Activated CD4-positive, alpha-beta T cell treated with anti-CD3 and anti-CD28 coated beads, Interleukin-2, amount 10 ng/mL, durations not matched to agents 24 days and 14 days (primary cell): ENCODE measurements at places on chromosomes 5 and 9.

DNA sequence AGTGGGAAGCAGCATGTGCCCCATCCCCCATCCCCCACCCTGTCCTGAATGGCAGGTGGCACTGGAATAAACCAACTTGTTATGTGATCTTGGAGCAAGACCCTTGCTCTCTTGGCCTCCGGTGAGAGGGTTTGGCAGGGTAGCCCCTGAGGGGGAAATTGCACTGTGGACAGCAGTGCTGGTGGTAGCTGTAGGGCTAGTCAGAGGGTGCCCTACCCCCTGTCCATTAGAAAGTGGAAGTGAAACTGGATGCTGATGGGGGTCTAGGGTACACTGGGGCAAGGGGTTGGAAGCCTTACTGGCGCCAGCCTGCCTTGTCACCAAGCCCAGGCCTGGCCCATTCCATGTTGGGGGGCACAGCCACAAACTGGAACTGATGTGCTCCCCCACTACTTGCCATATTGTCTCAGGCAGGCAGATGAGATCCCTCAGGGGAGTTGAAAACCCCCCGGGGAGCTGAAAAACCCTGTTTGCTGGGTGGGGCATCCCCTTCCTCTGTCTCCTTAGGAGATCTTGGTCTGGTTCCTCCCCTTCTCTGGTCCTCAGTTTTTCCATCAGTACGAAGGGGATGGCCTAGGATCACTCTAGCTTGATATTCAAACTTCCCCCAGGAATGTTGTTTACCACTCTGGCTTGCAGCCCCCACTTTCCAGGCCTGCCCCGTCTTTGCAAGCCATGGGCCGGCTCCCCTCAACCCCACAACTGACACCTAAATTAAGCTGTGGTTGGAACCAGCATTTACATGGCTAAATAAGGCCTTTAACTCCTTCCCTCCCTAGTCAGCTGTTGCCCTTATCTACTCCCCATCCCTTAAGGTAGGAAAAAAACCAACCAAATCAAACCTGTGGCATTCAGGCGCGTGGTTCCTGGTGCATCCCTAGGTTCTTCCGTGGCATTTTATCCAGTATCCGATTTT is 14.4 kb upstream of the SYNPO start:
- no peak for DNase-seq
- no peak overlapping the region for H3K4me3 ChIP-seq
- peaks cover 34% of the 10 kb centered on the region for H3K27me3 ChIP-seq
- no peaks in the 10 kb centered on the region for H3K36me3 ChIP-seq
- no peak overlapping the region for H3K27ac ChIP-seq

DNA sequence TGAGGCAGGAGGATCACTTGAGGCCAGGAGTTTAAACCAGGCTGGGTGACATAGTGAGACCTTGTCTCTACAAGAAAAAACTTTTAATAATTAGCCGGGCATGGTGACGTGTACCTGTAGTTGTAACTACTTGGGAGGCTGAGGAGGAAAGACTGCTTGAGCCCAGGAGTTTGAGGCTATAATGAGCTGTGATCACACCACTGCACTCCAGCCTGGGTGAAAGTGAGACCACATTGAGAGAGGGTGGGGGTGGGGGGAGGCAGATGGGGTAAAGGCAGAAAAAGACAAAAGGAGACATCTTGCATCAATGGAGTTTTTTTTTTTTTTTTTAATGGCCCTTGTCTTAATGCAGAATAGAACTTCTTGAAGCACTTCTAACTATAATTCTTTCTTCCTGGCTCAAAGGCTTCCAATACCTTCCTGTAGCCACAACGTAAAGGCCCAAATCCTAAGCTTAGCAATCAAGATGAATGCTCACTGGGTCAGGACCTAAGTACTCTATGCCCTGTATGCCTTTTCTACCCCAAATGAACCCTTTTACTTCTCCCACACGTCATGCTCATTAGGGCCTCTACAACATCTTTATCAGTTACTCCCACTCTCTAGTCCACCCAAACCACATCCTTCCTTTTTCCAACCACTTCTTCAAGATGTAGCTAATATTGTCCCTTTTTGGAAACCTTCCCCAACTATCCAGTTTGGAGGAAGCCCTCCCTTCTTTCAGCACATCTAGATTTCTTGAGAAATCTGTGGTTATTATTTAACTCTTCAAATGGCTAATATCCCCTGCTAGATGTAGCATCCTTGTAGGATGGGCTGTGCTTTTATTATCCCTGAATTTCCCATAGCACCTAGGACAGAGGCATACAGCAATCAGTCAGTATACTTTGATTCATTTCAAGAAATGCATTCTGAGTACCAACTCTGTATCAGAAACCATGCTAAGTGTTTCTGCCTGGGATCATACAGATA is 40.8 kb downstream of the CSF2 start:
- no peaks in the 10 kb centered on the region for H3K27me3 ChIP-seq
- peak; percentile 58 for DNase-seq
- peaks cover 56% of the 10 kb centered on the region for H3K4me1 ChIP-seq
- peak overlapping the region; percentile 63 for H3K27ac ChIP-seq
- H3K36me3 ChIP-seq: peaks cover 38% of the 10 kb centered on the region
- peak overlapping the region; percentile 32 for H3K4me3 ChIP-seq

DNA sequence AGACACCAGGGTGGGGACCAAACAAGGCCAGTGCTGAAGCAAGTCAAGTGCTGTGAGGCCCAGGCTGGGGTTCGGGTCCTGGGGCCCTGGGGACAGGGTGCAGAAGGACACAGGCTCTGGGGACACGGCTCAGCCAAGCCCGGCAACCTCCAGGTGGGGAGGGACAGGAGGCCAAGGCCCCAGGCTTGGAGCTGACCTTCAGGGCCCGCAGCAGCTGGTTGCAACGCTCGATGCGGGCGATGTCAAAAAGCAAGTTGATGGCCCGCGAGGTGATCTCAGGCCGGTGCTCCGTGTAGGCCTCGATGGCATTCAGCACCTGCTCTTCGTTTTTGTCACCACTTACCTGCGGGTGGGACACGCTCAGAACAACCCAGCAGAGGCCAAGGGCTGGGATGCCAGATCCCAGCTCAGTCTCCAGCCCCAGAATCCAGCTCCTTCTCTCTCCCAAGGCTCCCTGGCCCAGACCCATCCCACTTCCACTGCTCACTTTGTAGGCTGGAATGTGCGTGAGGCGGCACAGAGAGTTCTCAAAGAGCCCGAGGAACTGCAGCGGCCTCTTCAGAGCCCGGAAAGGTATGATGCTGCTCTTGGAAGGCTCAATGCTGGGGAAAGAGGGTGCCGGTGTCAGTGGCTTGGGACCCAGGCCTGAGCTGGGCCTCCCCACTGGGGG is 20.7 kb downstream of the ZER1 start:
- DNase-seq: no peak
- H3K27ac ChIP-seq: no peak overlapping the region
- no peaks in the 10 kb centered on the region for H3K4me1 ChIP-seq
- H3K4me3 ChIP-seq: no peak overlapping the region
- no peaks in the 10 kb centered on the region for H3K36me3 ChIP-seq

GRCh38 chr9:98184326-98184725 is 8.1 kb downstream of the CORO2A start:
- peaks cover 3% of the 10 kb centered on the region for H3K4me1 ChIP-seq
- no peak for DNase-seq
- H3K27ac ChIP-seq: no peak overlapping the region
- H3K36me3 ChIP-seq: no peaks in the 10 kb centered on the region

- no peak overlapping the region for H3K4me3 ChIP-seq
- no peak for DNase-seq
- no peaks in the 10 kb centered on the region for H3K36me3 ChIP-seq
- no peaks in the 10 kb centered on the region for H3K4me1 ChIP-seq
- H3K27me3 ChIP-seq: no peaks in the 10 kb centered on the region
- no peak overlapping the region for H3K27ac ChIP-seq
These were observed 507.3 kb downstream of the ISL1 start for GRCh38 chr5:51890435-51891116.

DNA sequence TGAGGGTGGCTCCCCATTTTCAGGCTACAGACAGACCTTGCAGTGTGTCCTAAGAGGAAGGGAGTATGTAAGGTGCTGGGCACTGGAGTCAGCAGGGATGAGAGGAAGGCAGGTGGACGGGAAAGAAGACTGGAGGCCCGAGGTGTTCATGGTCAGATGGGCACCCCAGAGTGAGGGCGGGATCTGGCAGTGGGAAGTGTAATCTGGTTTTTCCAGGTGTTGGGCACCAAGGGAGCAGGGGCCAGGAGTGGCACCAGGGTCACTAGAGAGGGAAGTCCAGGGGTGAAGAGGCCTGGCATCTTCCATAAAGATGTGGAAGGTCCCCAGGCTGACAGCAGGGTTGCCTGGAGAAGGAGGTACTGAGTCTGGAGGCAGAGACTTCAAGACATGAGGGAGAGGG is 29.7 kb downstream of the PITX1 start:
- H3K27me3 ChIP-seq: peaks cover 13% of the 10 kb centered on the region
- no peak overlapping the region for H3K4me3 ChIP-seq
- H3K27ac ChIP-seq: no peak overlapping the region
- no peak for DNase-seq
- H3K4me1 ChIP-seq: no peaks in the 10 kb centered on the region

DNA sequence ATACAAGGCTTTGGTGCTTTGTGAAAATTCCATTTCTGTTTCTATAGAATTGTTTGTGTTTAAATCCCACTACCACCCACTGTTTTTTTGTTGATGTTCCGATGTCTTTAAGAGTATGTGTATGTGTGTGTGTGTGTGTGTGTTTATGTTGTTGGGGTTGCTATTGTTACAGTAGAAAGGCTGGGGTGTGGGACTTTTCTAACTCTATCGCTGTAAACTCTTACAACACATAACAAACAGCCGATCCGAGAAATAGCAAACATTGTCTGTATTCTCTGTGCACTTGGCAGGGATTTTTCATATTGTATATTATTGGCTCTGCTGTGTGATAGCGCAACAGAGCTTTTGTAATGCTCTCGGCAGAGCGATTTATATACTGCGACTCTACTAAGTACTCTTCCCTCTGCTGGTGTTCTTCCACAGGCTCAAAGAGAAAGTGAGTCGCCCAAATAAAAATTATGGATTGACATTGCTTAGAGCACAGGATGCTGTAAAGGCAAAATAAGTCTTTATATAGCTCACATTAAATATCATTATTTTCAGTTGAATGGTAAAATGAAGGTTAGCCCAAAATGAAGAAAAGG is 492.2 kb upstream of the ARRDC3 start:
- H3K4me1 ChIP-seq: no peaks in the 10 kb centered on the region
- H3K36me3 ChIP-seq: no peaks in the 10 kb centered on the region
- H3K27ac ChIP-seq: no peak overlapping the region
- DNase-seq: no peak
- no peak overlapping the region for H3K4me3 ChIP-seq

GRCh38 chr5:111399113-111399512 is 113.2 kb downstream of the STARD4 start:
- no peak overlapping the region for H3K4me3 ChIP-seq
- H3K36me3 ChIP-seq: peaks cover 60% of the 10 kb centered on the region
- H3K4me1 ChIP-seq: peaks cover 10% of the 10 kb centered on the region

GRCh38 chr5:174145821-174146220 is 100.3 kb downstream of the NSG2 start:
- H3K4me3 ChIP-seq: no peak overlapping the region
- DNase-seq: no peak
- peak overlapping the region; percentile 52 for H3K27ac ChIP-seq
- H3K4me1 ChIP-seq: no peaks in the 10 kb centered on the region
